ENCODE measurements at places on chromosomes 3 and 15. TPM values are rescaled to one million over a fixed set of nuclear protein-coding genes. Genes with fewer than 3 reads are reported as not detected.
A peak's percentile ranks its signal among the peaks of the same experiment; 100 is the strongest.

- DNase-seq: no peak
These were observed 1.4 kb upstream of the RAD18 start for GRCh38 chr3:8964436-8965370.

DNA sequence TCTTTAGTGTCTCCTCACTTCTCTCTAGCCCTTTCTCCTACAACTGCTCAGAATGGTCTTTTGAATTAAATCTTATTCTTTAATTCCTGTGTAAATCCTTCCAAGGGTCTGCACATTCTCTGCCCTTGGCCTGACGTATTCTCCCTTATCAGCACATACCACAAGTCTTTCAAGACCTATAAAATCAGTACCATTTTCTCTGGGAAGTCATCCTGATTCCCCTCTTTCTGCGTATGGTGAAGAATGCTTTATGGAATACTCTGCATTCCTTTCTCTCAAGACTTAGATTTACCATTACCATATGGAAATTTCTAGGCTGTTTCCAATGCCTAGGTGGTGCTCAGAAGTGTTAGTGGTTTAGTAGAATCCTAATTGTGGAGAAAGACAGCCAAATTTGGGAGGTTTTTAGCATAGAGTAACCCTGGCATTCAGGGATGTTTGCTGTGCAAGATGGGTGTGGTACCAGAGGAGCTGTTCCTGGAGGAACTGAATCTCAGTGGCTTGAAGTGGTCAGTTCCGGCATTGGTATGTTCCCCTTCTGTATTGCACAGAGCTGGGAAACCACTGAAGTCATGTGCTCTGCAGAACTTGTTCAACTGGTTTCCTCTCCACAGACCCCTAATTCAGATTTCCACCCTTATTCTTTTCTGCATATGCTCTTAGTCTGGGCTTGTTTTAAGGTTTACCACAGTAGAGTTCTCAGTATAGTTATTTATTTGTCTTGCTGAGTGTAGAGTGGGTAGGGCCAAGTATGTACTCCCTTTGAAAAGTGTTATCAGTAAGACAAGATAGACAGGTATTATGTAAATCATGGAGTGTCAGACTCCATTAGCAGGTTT lies 24.5 kb downstream of the IQGAP1 start:
- DNase-seq: no peak

CPA3 gene
- total RNA-seq: not detected

DNA sequence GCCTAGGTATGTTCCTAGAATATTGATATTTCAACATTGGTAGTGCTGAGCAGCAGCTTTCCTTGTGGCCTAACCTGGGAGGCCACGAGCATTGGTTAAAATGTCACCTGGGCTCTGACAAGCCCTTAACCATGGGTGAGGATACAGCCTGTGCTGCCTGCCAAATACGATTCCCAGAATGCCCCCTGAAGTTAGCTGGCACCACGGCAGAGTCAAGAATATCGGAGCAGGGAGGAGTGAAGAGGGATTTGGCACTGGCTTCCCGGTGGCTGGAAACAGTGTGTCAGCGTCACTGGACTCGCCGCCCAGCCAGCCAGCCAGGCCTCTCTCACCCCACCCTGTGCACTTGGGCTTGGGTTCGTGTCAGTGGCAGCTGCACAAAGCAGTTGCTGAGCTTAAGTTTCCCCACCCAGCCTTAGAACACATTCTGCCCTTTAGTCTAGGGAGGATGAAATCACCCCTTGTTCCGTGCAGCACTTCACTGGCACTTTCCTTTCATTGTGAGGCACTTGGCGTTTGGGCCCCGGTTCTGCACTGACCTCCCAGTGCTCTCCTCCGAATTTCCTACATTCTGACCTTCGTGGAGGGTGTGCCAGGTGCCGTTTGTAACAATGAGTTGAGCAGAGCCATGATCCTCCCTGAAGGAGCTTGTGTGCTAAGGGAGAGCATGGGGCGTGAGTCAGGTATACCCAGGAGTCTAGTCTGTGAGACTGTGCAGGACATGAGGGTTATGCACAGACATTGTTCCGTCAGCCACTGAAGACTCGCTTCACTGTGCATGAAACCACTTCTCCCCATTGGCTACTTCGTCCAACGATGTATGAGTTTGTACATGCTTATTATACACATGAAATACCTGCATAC lies 152.8 kb upstream of the BHLHE40 start:
- no peak for DNase-seq

PTPN9 gene
- total RNA-seq: 9.5 TPM

- DNase-seq: no peak
These were observed 60.2 kb downstream of the PIAS1 start for GRCh38 chr15:68114356-68114755.

C3orf20 gene
- 0.17 TPM for total RNA-seq

DNA sequence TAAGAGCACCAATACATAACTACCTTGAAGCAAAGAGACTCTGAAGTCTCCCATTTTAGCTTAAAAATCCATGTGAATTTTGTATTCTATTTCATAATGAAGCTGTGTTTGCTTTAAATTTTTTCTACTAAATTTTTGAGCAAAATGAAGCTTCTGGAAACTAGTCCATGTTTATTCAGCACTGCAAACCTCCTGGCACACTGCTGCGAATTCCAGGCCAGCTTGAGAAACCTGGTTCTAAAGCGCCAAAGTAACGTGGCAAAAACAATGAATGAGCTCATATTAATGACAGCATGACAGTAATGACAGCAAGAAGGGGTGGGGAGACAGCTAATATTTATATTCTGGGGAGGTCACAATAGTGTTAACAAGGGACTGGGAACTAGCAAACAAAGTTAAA lies 25.7 kb downstream of the CEP152 start:
- no peak for DNase-seq

GRCh38 chr15:64133623-64134344 lies 17.7 kb upstream of the SNX22 start:
- no peak for DNase-seq

NANOGP8 gene
- not detected for total RNA-seq

DNA sequence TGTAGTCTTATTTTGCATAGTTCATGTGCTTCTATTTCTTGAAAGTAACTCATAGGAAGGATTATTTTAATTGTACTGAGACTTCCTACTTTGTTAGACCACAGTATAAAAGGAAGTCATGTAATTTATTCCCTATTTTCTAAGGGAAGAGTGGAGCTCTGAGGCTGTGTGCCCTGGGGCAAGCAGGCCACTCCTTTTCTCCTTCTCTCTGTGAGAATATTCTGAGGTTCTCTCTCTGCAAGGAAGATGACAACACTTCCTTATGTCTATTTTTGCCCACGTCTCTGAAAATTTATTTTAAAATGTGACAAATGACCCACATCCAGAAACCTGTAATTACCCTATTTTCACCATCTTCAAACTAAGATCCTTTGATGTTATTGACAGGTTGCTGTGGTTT lies 11.0 kb downstream of the KCTD6 start:
- no peak for DNase-seq

UBA7 gene
- total RNA-seq: 97.7 TPM

GRCh38 chr15:89058876-89059405 lies 29.3 kb upstream of the ABHD2 start:
- DNase-seq: no peak

TMCO5A gene
- not detected for total RNA-seq

ZNF80 gene
- 0.67 TPM for total RNA-seq

GRCh38 chr15:72353266-72353665 lies 22.5 kb downstream of the HEXA start:
- DNase-seq: no peak

SGO1 gene
- 36.2 TPM for total RNA-seq

FXR1 gene
- 184 TPM for total RNA-seq

GCSAM gene
- 14.6 TPM for total RNA-seq

GATM gene
- 1.2 TPM for total RNA-seq

- no peak for DNase-seq
These were observed 325.2 kb downstream of the DIPK2A start for GRCh38 chr3:144296808-144297207.

DNA sequence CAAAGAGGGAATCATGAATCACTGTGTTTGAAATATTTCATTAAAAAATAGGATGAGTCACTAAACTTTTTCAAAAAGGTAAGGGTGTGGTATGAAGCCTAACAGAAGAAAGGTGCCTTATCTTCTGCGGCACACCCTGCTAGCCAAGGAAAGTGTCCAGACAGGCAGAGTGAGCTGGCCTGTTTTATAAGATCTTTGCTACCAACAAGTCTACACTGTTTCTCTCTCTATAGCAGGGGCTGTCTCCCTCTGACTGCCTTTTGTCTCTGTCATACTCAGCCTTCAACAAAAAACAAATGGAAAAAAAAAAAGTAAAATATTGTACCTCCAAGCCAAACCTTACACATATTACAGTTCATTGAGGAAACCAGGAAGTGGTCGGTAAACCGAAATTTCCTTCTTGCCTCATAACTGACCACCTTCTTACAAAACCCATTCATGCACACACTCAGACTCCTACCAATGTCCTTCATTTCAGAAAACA lies 9.1 kb downstream of the ZDHHC3 start:
- no peak for DNase-seq

LYZL4 gene
- not detected for total RNA-seq

PAQR5 gene
- not detected for total RNA-seq

DNA sequence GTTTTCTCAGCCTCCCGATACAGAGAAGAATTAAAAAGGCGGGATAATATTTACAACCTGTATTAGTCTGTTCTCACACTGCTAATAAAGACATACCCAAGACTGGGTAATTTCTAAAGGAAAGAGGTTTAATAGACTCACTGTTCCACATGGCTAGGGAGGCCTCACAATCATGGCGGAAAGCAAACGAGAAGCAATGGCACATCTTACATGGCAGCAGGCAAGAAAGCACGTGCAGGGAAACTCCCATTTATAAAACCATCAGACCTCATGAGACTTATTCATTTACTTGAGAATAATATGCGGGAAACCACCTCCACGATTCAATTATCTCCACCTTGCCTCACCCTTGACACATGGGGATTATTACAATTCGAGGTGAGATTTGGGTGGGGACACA lies 27.5 kb upstream of the RPL39L start:
- DNase-seq: no peak

FAM81A gene
- total RNA-seq: 0.79 TPM

- no peak for DNase-seq
These were observed 201.0 kb upstream of the FEZF2 start for GRCh38 chr3:62574266-62574898.

SNX1 gene
- 80.7 TPM for total RNA-seq

GRCh38 chr3:185477316-185477715 lies 21.5 kb downstream of the TMEM41A start:
- DNase-seq: no peak

- no peak for DNase-seq
These were observed 572.1 kb downstream of the FGF12 start for GRCh38 chr3:192155194-192155593.

DNA sequence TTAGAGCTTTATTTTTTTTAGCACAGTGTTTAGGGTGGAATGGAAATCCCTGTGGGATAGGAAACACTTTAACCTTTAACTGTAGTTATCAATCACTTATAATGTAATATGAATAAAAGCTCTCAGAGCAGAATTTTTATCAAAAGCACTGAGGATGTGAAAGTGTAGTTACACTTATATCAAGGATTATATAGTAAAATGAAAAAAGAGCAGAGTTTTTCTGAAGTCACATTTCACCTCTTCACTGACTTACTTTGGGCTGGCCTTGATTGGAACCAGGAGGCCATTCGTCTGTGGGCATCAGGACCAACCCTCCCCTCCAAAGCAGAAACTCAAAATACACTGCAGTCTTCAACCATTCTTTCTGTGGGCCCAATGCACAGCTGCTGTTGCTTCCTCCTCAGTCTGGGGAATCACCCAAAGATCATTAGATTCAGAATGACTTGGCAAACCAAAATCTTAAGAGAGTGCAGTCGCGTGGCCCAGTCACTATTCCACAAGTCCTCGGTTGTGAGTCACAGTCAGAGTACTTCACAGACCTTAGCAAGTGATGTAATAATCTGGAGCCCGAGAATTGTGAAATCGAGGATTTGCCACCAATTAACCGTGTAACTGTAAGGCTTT lies 132.6 kb upstream of the COL8A1 start:
- DNase-seq: peak; percentile 64

GRCh38 chr3:163914567-163914966 lies 1163.7 kb downstream of the SI start:
- DNase-seq: no peak

IL16 gene
- total RNA-seq: 36.4 TPM

GRCh38 chr3:32946973-32947788 lies 4.3 kb upstream of the CCR4 start:
- DNase-seq: no peak

TP63 gene
- total RNA-seq: not detected

GRCh38 chr3:115160295-115160694 lies 13.2 kb upstream of the ZBTB20 start:
- DNase-seq: no peak

GOLGA6L9 gene
- 1.8 TPM for total RNA-seq

Data from activated naive CD4-positive, alpha-beta T cell treated with anti-CD3 and anti-CD28 coated beads for 36 hours (primary cell).